G401 (cell line): ENCODE measurements at places on chromosomes 6 and 20. TPM values are rescaled to one million over a fixed set of nuclear protein-coding genes. Genes with fewer than 3 reads are reported as not detected.

DNA sequence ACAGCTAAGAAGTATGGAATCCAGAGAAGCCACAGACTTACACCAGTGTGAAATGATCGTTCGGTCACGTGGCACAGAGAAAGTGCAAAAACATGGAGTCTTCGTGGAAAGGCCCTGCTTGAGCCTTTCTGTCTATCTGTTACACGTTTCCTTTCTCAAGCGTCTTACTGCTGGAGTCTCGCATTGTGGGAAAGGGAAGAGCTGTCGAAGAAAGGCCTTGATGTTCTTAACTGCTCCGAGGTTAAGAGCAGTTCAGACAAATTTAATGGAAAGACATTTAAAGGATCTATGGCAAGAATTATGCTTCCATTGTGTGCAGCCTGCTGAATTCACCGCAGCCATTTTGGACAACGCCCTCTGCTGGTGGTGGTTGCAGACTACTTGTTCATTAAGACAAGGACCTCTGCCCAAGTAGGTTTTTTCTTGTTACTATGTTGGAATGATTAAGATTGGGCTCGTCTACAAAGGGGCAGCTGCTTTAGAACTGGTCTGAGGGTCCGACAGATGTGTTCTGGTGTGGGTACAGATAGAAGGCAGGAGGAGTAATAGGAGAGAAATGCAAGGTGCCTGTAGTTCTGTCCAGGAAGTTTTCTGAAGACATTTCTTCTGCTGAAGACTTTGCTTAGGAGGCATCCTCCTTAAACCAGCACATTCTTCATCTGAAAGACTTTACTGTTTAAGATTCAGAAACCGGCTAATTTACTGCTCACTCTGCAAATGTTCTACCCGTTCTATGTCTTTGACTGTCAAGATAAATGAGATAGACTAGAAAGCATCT lies 24.7 kb upstream of the CCN6 start:
- peak; percentile 70 for DNase-seq

GRCh38 chr6:143146186-143146851 lies 85.6 kb downstream of the AIG1 start:
- no peak for DNase-seq

GRCh38 chr6:151807513-151808370 lies at the start of gene ESR1:
Gene ESR1, plus strand, starts transcription at chr6:151807682. Its CDS starts 231 bp downstream, at chr6:151807913.
- DNase-seq = no peak

Gene PHACTR2
- total RNA-seq = 61.3 and 98.1 TPM in 2 replicates

- DNase-seq = peak; percentile 85
Measured at GRCh38 chr20:46132705-46133120, 14.6 kb downstream of the CD40 start.

GRCh38 chr6:119142637-119143036 lies 64.2 kb upstream of the FAM184A start:
- DNase-seq = no peak
